ENCODE measurements at places on chromosomes 2 and 18. TPM values are rescaled to one million over a fixed set of nuclear protein-coding genes. Genes with fewer than 3 reads are reported as not detected.
A peak's percentile ranks its signal among the peaks of the same experiment; 100 is the strongest.

DNA sequence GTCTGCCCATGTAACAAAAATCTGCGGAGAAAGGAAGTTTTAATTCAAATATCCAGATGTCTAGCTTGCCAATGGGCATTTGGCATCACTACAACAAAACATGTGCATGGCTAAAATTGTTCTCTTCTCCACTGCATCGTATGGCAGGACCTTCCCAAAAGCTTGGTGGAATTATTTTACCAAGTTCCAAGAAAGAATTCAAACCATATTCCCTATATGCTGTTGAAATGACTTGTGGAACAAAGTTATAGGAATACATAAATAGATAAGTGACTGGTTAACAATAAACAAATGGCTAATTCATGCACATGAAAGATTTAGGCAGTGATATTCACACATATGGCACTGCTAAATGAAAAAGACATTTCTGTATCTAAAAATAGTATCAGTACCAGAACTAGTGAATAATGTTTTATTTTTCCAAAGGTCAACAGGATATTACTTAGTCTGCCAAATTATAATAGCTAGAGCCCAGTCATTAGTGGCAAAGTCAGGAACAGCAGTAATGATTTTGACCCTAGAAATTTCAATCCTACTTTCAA, 425.4 kb upstream of the VRK2 start:
- no peaks in the 10 kb centered on the region for H3K4me1 ChIP-seq
- no peak overlapping the region for H3K4me3 ChIP-seq
- H3K27me3 ChIP-seq = no peaks in the 10 kb centered on the region
- no peaks in the 10 kb centered on the region for H3K36me3 ChIP-seq
- no peak for DNase-seq

DNA sequence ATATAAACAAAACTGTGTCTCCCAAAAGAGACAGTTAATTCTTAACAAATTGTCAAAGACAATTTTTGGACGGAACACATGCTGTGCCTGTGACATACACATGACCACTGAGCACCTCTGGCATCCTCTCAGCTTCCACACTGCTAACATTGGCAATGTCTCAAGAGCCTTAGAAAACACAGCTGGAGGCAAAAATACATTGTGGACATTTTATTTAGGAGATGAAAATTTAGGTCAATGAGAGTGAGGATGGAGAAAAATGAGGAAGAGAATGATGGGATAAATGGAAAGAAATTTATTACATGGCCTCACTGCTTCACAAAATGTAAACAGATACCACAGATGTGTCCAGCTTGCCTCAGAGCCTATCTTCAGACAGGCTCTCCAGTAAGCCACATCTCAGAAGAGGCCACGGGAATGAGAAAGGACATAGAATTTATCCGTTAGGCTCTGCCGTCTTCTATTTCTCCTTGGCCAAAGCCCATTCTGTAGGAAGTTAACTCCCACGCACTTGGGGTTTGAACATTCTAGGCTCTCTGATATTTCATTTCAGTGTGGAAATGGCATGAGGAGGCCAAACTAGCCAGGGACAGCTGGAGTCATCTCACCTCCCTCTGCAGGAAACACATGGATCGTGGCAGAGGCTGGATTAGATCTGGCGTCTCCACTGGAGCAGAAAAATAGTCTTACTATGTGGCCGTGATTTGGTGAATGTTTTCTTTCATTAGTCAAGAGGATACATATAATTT, 519.4 kb upstream of the DSEL start:
- H3K27me3 ChIP-seq = no peaks in the 10 kb centered on the region
- no peak for DNase-seq
- H3K4me1 ChIP-seq = no peaks in the 10 kb centered on the region
- no peak overlapping the region for H3K4me3 ChIP-seq
- no peaks in the 10 kb centered on the region for H3K36me3 ChIP-seq
- H3K27ac ChIP-seq = no peak overlapping the region

The KYNU gene
- total RNA-seq = 6.7 TPM

- no peak for DNase-seq
- H3K36me3 ChIP-seq = no peaks in the 10 kb centered on the region
- H3K4me1 ChIP-seq = peaks cover 28% of the 10 kb centered on the region
- H3K27me3 ChIP-seq = no peaks in the 10 kb centered on the region
- H3K4me3 ChIP-seq = no peak overlapping the region
These were observed 60.9 kb upstream of the RTN4 start for GRCh38 chr2:55111230-55111569.

The NYAP2 gene
- total RNA-seq = not detected

- no peaks in the 10 kb centered on the region for H3K36me3 ChIP-seq
- no peaks in the 10 kb centered on the region for H3K27me3 ChIP-seq
- H3K27ac ChIP-seq = no peak overlapping the region
- no peak overlapping the region for H3K4me3 ChIP-seq
These were observed 32.5 kb upstream of the CCL20 start for GRCh38 chr2:227780981-227781615.

DNA sequence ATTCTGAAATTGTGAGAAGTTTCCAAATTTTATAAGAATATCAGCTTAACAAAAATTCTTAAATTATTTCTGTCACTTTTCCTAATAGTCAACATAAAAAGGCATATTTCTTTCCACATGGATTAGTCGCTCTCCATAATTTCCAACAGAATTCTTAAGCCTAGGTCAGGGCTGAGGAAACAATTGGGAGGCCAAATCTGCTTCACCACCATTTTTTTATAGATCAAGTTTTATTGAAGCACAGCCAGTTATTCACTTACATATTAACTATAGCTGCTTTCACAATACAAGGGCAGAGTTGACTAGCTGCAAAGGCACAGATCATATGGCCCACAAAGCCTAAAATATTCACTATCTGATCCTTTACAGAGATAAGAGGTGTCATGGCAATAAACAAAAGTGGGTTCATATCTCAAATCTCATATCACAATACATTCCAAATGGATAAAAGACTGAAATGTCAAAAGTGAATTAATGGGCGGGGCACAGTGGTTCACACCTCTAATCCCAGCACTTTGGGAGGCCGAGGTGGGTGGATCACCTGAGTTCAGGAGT, 18.7 kb downstream of the MEMO1 start:
- no peak overlapping the region for H3K27ac ChIP-seq
- H3K4me1 ChIP-seq = peaks cover 1% of the 10 kb centered on the region
- H3K36me3 ChIP-seq = no peaks in the 10 kb centered on the region
- H3K4me3 ChIP-seq = no peak overlapping the region
- DNase-seq = no peak

The MDH1B gene
- total RNA-seq = 15.5 TPM

The RAPH1 gene
- total RNA-seq = 67.3 TPM

The MAP3K19 gene
- total RNA-seq = 0.15 TPM

DNA sequence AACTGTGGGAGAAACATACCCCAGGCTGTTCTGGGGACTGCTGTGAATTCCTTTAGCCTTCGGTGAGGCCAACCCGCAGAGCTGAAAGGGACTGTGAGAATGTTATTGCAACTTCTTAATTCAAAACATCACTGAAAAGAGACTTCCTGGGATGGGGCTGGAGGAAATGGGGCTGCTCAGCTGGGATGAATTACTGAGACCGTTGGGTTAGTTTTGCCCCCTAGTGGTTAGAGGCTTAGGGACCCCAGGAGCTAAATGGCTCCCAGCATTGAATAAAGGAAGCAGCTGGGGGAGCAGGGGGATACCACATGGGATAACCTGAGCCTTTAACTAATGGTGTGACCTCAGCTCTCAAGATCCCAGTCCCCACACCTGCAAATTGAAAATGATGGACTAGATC, 941.1 kb upstream of the FANCL start:
- H3K27ac ChIP-seq = no peak overlapping the region
- no peak for DNase-seq
- no peaks in the 10 kb centered on the region for H3K27me3 ChIP-seq

DNA sequence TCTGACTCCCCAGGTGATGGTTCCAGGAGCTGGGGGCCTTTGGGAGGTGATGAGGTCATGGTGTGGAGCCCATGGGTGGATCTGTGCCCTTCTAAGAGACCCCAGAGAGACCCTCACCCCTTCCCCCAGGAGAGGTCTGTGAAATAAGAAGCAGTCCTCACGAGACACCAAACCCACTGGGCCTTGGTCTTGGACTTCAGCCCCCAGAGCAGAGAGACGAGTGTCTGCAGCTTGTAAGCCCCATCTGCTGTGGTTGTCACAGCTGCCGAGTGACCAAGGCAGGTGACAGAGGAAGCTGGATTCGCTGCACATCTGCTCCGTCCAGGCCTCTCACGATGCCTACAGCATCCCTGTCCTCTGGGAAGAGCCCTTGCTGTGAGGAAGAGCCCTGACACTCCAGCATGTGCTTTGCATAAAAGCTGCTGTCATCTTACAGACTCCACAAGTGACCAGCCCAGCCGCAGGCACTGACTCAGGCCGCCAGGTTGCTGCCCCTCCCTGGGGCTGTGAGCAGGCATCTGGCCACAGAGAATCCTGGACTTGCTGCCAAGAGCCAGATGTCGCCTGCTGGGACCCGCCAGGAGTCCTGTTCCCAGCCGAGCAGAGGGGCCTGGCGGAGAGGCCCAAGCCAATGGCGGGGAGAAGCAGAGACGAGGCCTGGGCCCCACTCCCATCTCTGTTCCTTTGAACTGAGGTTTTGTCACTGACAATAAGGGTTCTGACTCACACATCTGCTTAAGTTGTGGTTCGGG, 150.8 kb downstream of the PXDN start:
- DNase-seq = no peak
- no peak overlapping the region for H3K27ac ChIP-seq
- H3K4me1 ChIP-seq = peaks cover 19% of the 10 kb centered on the region
- H3K27me3 ChIP-seq = no peaks in the 10 kb centered on the region
- H3K36me3 ChIP-seq = no peaks in the 10 kb centered on the region
- no peak overlapping the region for H3K4me3 ChIP-seq

- no peaks in the 10 kb centered on the region for H3K36me3 ChIP-seq
- peak overlapping the region; percentile 51 for H3K27ac ChIP-seq
- H3K27me3 ChIP-seq = no peaks in the 10 kb centered on the region
These were observed 111.3 kb upstream of the TLK1 start for GRCh38 chr2:171271971-171272436.

DNA sequence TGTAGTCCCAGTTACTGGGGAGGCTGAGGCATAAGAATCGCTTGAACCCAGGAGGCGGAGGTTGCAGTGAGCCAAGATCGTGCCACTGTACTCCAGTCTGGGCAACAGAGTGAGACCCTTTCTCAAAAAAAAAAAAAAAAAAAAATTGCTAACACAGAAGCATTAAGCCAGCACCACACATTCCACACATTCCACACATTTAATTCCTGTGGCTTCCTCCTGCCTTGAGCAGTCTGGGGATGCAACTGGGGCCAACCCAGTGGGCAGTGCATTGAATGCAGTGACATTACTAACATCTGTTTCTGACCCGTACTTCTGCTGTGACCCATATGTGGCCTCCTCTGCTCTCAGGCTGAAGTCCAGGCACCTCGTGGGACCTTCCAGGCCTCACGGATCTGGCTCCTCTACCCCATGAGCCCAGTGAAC, 107.0 kb downstream of the BCL2L11 start:
- DNase-seq = no peak
- H3K4me3 ChIP-seq = no peak overlapping the region
- peaks cover 17% of the 10 kb centered on the region for H3K4me1 ChIP-seq
- no peaks in the 10 kb centered on the region for H3K36me3 ChIP-seq
- no peaks in the 10 kb centered on the region for H3K27me3 ChIP-seq
- H3K27ac ChIP-seq = no peak overlapping the region

GRCh38 chr2:217316743-217317142, 456.9 kb upstream of the TNP1 start:
- no peaks in the 10 kb centered on the region for H3K27me3 ChIP-seq
- no peaks in the 10 kb centered on the region for H3K36me3 ChIP-seq
- no peaks in the 10 kb centered on the region for H3K4me1 ChIP-seq
- no peak overlapping the region for H3K27ac ChIP-seq

- no peak overlapping the region for H3K27ac ChIP-seq
- no peak overlapping the region for H3K4me3 ChIP-seq
- H3K4me1 ChIP-seq = no peaks in the 10 kb centered on the region
- no peak for DNase-seq
- no peaks in the 10 kb centered on the region for H3K27me3 ChIP-seq
These were observed 682.9 kb downstream of the KCNJ3 start for GRCh38 chr2:155381436-155381835.

The ZNF407 gene
- 28.6 TPM for total RNA-seq

The C1D gene
- 55.8 TPM for total RNA-seq

DNA sequence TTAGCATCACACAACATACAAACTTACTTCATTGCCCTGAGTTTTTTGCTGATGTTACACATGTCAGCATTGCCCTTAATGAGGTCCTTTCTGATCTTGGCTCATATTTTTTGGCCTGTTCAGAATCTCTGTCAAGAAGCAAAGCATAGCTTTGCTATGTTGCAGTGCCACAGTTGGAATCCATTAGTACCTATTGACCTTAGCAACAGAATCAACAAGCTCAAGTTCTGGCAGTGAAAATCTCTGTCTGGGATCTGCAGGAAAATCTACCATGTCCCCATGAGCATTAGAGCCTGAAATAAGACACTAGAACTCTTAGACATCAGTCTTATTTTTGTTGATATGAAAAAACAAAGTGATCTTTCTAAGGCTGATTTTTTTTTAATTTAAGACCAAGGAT, 105.6 kb upstream of the FHL2 start:
- no peaks in the 10 kb centered on the region for H3K27me3 ChIP-seq
- H3K36me3 ChIP-seq = no peaks in the 10 kb centered on the region
- peaks cover 27% of the 10 kb centered on the region for H3K4me1 ChIP-seq
- H3K27ac ChIP-seq = peak overlapping the region; percentile 12

The KHK gene
- 1.3 TPM for total RNA-seq

DNA sequence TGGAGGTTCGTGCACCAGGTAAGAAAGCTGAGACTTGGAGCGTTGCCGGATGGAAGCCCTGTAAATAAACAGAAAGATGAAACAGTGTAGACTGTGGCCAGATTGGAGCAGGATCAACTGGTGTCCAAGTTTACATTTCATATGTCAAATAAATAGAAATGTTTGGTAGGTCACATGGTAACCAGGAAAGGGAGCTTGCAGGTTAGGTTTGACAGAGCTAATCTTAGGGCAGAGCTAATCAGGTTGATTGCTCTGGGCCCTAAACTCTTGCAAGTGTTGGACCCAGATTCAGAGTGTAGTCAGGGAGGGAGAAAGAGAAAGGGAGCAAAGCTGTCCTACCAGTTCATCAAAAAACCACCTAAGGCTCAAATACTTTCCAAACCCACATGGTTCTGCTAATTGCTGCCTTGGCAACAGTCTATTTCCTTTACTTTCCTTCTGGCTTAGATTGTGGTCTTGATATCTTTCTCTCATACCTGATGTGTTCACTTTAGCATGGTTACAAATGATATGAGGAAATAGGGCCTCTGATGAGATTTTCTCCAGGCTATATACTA, 63.2 kb downstream of the G6PC2 start:
- H3K27me3 ChIP-seq = no peaks in the 10 kb centered on the region
- H3K4me1 ChIP-seq = no peaks in the 10 kb centered on the region
- H3K36me3 ChIP-seq = no peaks in the 10 kb centered on the region
- H3K4me3 ChIP-seq = no peak overlapping the region
- H3K27ac ChIP-seq = no peak overlapping the region

The OR6B2 gene
- total RNA-seq = not detected

GRCh38 chr2:26988058-26988860, 17.8 kb downstream of the MAPRE3 start:
- H3K36me3 ChIP-seq = no peaks in the 10 kb centered on the region
- H3K4me3 ChIP-seq = no peak overlapping the region
- no peak for DNase-seq
- H3K4me1 ChIP-seq = peaks cover 5% of the 10 kb centered on the region

The RAB6D gene
- total RNA-seq = not detected

The AGPS gene
- total RNA-seq = 25.5 TPM

GRCh38 chr2:44553456-44553855, 191.7 kb downstream of the CAMKMT start:
- H3K36me3 ChIP-seq = no peaks in the 10 kb centered on the region
- H3K27me3 ChIP-seq = no peaks in the 10 kb centered on the region
- no peak for DNase-seq

The PROKR1 gene
- not detected for total RNA-seq
